ENCODE measurements at places on chromosomes 3 and 15. TPM values are rescaled to one million over a fixed set of nuclear protein-coding genes. Genes with fewer than 3 reads are reported as not detected.

DNA sequence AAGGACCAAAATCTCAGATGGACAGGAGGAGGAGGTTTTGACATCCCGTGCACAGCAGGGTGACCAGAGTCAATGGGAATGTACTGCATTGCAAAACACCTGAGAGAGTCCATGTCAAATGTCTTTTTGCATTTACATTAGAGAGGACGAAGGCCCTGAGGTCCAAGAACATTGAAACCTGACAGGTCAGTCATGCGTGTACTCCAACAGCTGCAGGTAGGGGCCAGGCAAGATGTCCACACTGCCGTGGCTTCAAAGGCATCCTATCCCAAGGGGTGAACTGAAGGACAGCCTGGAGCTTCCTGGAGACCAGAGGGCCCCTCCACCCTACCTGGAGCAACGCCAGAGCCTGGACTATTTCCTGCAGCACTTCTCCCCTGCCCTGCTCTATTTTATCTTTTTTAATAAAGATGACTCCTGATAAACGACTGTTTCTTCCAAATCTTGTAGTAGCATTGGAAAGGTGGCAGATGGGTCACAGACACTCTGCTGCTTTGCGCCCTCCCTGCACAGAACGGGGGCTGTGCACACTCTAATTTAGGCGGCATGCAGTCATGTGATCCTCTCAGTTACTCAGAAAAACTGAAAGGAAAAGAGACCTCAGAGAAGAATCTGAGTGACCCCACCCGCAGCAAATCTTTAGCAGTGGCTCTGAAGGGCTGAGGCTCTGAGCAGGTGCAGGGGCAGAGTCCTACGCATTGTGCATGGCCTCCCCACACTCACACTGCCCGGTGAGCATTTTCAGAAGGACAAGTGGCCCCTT, 68.2 kb downstream of the HMCES start:
- DNase-seq, result no peak

DNA sequence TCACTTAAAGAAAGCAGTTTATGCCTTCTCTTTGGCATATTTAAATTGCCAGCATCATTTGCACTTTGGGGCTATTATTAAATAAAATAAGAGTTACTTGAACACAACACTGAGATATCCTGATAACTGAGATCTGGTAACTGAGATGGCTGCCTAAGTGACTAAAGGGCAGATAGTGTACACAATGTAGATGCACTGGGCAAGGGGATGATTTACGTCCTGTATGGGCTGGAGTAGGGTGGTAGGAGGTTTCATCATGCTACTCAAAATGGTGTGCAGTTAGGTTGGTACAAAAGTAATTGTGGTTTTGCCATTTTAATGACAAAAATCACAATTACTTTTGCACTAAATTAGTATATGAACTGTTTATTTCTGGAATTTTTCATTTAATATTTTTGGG, 196.1 kb downstream of the UBE2E2 start:
- no peak for DNase-seq

DNA sequence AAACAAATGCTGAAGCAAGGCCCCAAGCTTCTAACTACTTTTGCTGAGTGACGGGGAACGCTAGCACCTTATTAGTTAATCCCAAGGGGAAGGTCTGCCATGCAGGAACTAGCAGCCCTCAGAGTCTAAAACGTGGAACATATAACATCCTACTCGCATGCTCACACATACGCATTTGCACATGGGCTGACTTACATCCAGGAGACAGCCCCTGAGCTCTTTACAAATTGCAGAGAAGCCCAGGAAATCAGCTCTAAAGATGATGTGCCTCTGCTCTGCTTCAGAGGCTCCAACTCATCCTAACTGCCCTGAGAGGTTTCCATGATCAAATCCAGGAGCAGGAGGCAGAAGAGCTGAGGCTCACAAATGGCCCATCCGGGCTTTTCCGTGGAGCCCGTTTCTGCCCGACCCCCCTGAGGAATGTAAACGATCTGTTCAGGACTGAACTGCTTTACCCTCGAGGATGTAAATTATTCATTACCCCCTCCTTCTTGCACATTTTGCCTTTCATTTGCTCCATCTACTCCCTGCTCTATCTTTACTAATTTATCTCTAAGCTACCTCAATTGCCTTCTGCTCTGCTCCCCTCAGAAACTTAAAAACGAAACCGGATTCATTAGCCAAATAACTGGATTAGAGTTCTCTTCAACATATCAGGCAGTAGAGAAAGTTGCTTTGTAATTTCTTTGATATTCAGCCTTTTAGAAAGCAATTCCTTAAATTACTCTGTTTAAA, 141.9 kb upstream of the CCDC54 start:
- DNase-seq, result peak; percentile 39

Gene DUOX2
- total RNA-seq, result 2.1 TPM

- DNase-seq, result no peak
These were observed 236.6 kb downstream of the MFSD1 start for GRCh38 chr3:159038405-159038804.

Data from tongue (tissue), 3 donors.